ENCODE measurements at places on chromosomes 11 and 22. TPM values are rescaled to one million over a fixed set of nuclear protein-coding genes. Genes with fewer than 3 reads are reported as not detected.

The FGF19 gene
- 0.34 TPM for polyA plus RNA-seq

The POU2AF3 gene
- polyA plus RNA-seq: 3.5 TPM

The NECTIN1 gene
- polyA plus RNA-seq: 11.7 TPM

The NLRP14 gene
- polyA plus RNA-seq: 0.09 TPM

The MB gene
- polyA plus RNA-seq: 3.7 TPM

The SYT13 gene
- polyA plus RNA-seq: 0.25 TPM

The PATE2 gene
- 0.02 TPM for polyA plus RNA-seq

The TMEM151A gene
- polyA plus RNA-seq: 0.02 TPM

The PHOX2A gene
- polyA plus RNA-seq: 0.11 TPM

The TMPRSS5 gene
- 1.1 TPM for polyA plus RNA-seq

The IFITM1 gene
- 463 TPM for polyA plus RNA-seq

The E2F8 gene
- polyA plus RNA-seq: 0.43 TPM

The ACTN3 gene
- 0.05 TPM for polyA plus RNA-seq

The CHADL gene
- 3.4 TPM for polyA plus RNA-seq

The DUSP8 gene
- 2.9 TPM for polyA plus RNA-seq

The CRYBB3 gene
- polyA plus RNA-seq: 1.2 TPM

The PGM2L1 gene
- 7.0 TPM for polyA plus RNA-seq

The UBQLNL gene
- 1.5 TPM for polyA plus RNA-seq

The VPREB1 gene
- 5.1 TPM for polyA plus RNA-seq

Data from thymus (tissue), 14 donors.